ENCODE measurements at places on chromosomes 11 and 22. TPM values are rescaled to one million over a fixed set of nuclear protein-coding genes. Genes with fewer than 3 reads are reported as not detected.

Gene CTSW
- 268 TPM for total RNA-seq

Gene SUN2
- total RNA-seq = 320 TPM

Gene CST6
- total RNA-seq = not detected

Gene ANO9
- total RNA-seq = 79.4 TPM

Gene LYVE1
- not detected for total RNA-seq

Gene DNAJB7
- total RNA-seq = not detected

Gene PATE2
- total RNA-seq = not detected

Gene MB
- total RNA-seq = 2.6 TPM

Gene RASD2
- not detected for total RNA-seq
